ENCODE measurements at places on chromosomes 6 and 20.
A peak's percentile ranks its signal among the peaks of the same experiment; 100 is the strongest.

DNA sequence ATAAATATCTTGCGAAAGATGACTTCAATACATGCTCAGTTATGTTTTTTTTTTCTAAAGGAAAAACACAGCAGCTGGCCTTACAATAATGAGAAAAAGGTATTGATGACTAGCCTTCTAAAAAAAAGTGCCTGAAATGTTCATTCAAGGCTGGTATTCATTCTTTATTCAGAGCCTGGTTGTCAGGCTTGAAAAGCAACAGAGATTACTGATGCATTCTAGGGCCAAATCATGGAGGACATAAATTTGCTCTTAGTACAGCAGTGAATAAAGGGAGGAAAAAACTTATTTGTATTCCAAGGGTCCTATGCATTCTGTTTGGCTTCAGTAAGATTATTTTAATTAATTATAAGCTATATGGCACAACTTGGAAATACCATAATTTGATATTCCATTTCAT is 83.5 kb downstream of the WASF1 start:
- DNase-seq = no peak

DNA sequence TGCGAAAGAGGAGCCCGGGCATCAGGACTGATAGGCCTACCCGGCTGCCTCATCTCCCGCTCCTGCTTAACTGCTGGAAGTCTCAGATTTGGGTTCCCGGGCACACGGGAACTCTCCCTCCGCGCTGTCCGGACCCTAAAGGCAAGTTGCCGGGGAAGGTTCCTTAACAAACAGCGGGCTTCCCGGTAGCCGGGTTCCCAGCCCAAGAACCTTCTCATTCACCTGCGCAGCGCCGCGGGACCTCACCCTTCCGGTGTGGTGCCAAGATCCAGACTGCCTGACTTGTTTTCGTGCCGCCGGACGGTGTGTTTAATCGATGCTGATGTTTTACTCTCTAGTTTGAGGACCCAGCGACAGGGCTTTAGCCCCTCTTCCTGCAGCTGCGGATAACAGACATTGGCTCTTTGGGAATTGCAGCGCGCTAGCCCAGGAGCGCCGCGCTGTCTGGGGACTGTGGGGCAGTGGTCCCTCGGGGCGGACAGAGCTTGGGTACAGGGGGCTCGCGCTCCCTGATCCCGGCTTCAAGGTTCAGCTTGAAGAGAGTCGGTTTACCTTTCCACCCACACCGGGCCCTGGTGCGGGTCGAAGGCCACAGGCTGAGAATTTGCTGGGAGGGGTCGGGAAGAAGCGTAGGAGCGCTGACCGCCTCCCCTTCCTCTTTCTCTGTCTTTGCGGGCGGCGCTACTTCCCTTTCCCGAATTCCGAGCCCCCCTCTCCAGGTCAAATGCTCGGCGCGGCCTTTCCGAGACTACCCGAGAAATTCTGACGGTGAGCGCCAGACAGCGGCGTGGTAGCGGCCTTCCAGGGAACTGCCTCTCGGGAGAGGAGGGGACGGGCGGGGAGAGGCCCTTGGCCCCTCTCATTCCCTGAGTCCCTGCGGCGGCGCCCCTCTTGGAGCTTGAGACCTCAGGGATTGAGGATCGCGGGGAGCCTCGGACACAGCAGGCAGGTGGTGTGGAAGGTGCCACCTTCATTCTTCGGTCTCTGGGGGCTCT is 17.2 kb downstream of the ABT1 start:
- no peak for DNase-seq

GRCh38 chr6:160462116-160462515 is 113.9 kb downstream of the SLC22A3 start:
- no peak for DNase-seq

- no peak for DNase-seq
These were observed 93.9 kb upstream of the CITED2 start for GRCh38 chr6:139468178-139468819.

- peak; percentile 92 for DNase-seq
These were observed 3.3 kb downstream of the ARHGAP40 start for GRCh38 chr20:38604873-38605303.

DNA sequence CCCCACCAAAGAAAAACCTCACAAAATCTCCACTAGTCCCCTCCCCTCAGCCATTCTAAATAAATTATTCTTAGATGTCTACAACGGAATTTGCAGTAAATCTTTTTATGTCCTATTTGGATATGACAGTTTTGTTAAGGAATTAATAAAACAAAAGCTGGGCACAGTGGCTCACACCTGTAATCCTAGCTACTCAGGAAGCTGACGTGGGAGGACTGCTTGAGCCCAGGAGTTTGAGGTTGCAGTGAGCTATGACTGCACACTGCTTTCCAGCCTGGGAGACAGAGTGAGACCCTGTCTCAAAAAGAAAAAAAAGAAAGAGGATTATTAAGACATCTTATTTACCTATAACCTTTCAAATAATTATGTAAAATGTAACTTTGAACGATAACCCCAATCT is 165.4 kb downstream of the SLC16A10 start:
- DNase-seq = no peak

DNA sequence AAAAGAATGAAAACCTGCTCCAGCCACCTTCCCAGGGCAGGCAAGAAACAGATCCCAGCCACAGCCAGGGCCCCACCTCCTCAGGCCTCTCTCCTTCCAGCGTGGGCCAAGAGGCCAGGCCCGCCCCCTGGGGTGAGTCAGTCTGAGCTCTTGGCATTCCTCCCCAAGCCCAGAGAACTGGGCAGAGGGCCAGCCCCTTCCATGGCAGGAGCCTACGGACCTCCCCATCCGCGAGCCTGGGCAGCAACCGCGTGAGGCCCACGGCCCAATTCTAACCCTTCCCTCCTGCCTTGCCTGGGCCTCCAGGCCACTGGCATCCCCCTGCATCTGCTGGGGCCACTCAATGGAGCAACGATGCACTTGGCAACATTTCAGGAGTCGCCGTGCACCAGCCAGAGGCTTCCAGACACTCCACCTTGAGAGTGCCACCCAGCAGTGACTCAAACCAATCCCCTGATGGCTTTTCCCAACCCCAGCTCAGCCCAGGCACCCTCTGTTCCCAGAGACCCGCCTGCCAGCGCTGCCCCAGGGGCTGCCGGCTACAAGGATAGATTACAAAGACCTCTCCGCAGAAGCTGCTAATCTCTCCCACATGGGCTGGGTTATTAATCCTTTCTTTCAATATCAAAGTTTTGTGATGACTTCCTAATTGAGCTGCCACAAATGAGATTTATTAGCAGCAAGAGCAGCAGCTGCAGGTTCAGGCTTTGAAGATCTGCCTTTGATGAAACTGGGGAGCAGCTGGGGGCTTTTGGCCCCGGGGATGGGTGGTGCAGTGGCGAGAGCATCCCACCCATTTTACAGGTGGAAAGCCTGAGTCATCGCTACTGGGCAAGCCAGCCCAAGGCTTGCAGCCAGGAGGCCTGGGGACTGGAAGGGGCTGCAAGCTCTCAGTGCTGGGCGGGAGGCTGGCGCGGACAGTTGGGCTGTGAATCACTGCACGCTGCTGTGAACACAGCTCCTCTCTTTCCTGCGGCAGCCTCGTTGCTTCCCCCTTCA is 85.7 kb downstream of the NFATC2 start:
- DNase-seq = peak; percentile 94

DNA sequence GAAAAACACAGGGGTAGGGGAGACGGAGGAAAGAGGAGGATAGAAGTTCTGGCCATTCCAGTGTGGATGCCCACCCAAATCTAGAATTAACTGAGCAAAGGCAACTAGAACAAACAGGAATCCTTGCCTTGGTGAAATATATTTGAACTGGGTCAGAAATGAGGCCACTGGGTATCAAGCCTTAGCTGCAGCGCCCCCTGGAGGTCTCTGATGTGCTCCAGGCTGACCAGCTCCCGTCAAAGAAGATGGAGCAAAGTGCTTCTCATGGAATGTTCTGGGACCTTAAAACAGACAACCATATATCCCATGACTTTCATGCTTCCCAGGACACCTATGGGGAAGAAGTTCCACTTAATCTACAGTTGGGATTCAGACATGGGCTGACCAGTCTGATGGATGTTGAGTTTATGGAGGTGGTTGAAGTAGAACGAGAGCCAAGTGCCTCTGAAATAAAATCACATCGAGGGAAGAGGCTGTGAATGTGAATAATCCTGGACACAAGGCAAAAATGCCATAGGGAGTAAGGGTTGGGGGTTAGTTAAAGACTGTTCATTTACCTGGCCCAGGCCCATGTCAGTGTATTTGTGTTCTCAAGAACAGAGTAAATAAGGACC is 50.4 kb downstream of the HLA-DPB1 start:
- no peak for DNase-seq

DNA sequence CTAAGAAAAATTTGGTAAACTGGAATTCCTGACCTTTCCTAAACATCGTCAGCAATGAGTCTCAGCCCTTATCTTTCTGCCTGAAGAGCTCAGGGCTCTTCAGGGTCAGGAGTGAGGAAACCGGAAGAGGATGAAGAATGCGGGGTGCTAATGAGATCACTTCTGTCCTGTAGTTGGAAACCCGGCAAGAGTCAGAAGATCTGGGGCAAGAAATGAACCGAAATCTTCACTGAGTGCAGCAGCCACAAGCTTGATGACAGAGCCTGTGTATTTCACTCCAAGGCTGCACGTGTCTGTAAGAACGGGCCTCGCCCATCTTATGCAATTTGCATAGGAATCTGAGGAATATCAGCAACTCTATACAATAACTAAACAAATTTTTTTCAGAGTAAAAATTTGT is 60.4 kb upstream of the QKI start:
- no peak for DNase-seq

- DNase-seq = no peak
These were observed 314.7 kb upstream of the CNR1 start for GRCh38 chr6:88480816-88481215.

DNA sequence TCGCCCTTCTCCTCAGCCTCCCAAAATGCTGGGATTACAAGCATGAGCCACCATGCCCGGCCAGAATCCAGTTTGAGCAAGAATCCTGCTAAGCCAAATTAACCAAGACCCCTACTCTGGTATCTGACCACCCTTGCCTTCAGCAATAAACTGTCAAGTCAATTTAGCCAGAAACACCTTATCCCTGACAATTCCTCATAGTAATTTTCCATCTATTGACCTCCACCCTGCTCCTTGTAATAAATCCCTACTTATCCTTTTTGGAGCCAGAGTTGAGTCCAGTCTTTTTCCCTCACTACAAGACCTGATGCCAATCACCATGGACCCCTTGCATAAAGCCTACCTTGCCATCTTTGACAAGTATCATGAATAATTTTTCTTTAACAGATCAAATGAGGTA is 114.1 kb upstream of the GPR6 start:
- DNase-seq = no peak

DNA sequence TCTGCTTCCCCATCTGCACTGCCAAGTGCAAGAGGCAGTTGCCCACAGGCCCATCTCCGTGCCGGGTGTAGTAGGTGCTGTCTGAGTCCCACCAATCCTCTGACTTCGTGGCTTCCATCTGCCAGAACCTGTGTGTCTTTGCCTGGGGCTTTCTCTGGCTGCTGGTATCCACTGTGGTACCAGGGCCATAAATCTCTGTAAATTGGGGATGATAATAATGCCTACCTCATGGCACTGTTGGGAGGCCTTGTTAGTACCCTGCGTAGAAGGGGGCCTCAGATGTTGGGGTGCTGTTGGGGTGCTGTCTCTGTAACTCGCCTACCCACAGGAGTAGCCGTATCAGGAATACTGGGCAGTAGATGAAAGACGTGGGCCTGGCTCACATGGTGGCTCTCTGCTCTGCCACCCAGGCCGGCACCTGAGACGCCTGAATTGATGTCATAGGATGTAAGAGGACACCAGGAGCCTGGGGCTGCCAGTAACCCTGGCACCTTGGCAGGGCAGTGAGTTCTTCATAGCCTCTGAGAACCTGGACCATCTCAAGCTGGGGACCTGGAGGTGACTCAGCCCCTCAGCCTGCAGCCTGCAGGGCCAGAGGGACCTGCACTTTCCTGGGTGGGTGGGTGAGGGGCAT is 94.1 kb upstream of the RNF24 start:
- DNase-seq = peak; percentile 59

GRCh38 chr6:22904431-22904830 is 335.1 kb downstream of the HDGFL1 start:
- no peak for DNase-seq

- no peak for DNase-seq
These were observed 41.4 kb upstream of the MAP7 start for GRCh38 chr6:136591617-136592016.

DNA sequence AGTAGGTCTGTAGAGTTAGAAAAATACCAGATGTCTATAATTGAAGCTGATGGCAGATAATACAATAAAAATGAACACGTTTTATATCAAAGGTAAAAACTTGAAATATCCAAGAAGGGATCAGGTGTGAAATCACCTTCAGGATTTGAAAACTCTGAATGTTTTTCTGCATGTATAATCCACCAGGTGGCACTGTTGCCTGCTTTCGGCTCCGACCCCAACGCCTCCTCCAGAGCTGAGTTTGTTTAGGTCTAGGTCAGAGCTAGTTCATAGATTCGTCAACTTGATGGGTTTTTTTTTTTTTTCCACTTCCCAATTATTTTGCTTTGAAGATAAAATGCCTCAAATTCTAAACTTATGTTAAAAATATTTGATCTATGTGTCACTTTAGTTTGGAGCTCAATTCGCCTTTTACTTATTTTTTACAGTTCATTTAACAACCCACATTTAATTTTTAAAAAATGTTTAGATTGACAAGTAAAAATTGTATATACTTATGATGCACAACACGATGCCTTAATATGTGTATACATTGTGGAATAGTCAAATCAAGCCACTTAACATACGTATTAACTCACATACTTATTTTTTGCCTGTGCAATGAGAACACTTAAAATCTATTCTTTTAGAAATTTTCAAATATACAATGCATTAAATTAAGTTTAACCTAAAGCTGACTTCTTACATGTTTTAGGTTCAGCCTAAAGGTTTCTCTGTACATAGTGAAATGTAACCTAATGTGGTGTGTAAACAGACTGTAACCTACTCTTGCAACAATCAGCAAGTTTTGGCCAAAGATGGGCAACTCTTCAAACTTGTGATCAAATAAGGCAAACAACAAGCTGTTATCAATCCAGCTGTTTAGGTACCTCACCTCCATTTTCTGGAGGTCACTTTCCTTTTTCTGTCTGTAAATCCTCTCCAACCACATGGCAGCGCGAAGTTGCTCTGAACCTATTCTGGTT is 39.4 kb upstream of the ENPP4 start:
- DNase-seq = peak; percentile 41

DNA sequence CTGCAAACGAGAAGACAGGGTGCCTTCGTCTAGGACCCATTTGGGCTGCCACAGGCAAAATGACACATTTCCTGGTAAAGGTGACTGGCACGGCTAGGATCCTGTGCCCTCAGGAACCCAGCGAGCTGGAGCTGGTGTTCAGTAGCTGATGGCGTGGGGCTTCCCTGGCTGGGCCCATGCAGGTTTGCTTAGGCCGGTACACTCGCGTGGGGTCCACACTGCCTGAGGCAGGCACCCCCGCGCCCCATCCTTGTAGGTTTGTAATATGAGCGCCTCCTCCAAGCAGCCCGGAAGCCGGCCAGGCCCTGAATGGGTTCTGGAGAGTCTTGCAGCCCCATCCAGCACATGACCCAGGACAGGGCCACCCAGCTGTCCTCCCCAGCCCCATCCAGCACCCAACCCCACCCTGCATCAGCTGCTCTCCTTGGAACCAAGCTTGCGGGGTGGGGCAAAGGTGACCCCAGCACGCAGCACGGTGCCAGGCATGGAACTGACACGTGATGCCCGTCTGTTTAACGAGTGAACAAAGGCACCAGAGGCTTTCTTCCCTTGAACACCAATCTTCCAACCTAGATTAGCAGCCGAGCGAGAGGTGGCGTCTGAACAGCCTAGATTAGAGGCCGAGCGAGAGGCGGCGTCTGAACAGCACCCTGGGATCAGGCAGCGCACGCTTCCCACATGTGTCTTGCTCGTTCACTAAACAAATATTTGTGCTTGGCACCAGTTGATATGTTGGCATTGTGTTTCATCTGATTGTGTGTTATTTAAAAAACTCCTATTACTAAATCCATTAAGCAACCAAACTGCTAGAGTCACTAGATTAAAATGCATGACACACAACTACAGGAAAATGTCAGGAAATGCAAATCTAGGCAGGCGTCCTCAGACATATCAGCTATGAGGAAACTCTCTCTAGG is 112.1 kb downstream of the DLL1 start:
- DNase-seq = peak; percentile 63

Data from T47D (cell line).